Skeletal muscle tissue (tissue), 5 donors: ENCODE measurements at places on chromosomes 11 and 22. TPM values are rescaled to one million over a fixed set of nuclear protein-coding genes. Genes with fewer than 3 reads are reported as not detected.

Gene CHST1
- 3.1 TPM for total RNA-seq

Gene LINC01488
- total RNA-seq = not detected

Gene EFCAB6
- 1.6 TPM for total RNA-seq

Gene RTN4R
- total RNA-seq = 2.6 TPM

Gene C11orf98
- total RNA-seq = 22.4 TPM

Gene MS4A15
- not detected for total RNA-seq

Gene MAJIN
- not detected for total RNA-seq

Gene FBXO3
- total RNA-seq = 39.1 TPM

Gene C11orf91
- not detected for total RNA-seq

Gene OR5AK2
- total RNA-seq = not detected

Gene SMTN
- 57.9 TPM for total RNA-seq

Gene PI4KA
- 20.4 TPM for total RNA-seq

Gene VPREB1
- not detected for total RNA-seq

Gene ACRV1
- total RNA-seq = 0.52 TPM

Gene MED17
- total RNA-seq = 25.1 TPM

Gene SLC1A2
- total RNA-seq = 1.6 TPM

Gene TSSK2
- total RNA-seq = not detected

Gene OR8D1
- under 0.01 TPM for total RNA-seq

Gene RAG2
- not detected for total RNA-seq

Gene CARD18
- not detected for total RNA-seq

Gene RAD9A
- total RNA-seq = 2.6 TPM

Gene SLC15A3
- total RNA-seq = 16.7 TPM

Gene KDM4E
- not detected for total RNA-seq

Gene CBX6
- total RNA-seq = 19.3 TPM

Gene OR10D3
- total RNA-seq = 0.52 TPM

Gene OR52I1
- total RNA-seq = not detected

Gene PRR5
- 17.2 TPM for total RNA-seq

Gene CCDC87
- total RNA-seq = not detected

Gene CSRP3
- total RNA-seq = 360 TPM

Gene OR8K3
- not detected for total RNA-seq

Gene SSH3
- 6.8 TPM for total RNA-seq

Gene RBMXL2
- total RNA-seq = not detected

Gene HBD
- total RNA-seq = not detected

Gene RSF1
- 40.2 TPM for total RNA-seq

Gene ZNF214
- 2.6 TPM for total RNA-seq

Gene ASPHD2
- total RNA-seq = 1.0 TPM

Gene APOA4
- 0.52 TPM for total RNA-seq

Gene PKDREJ
- total RNA-seq = not detected
